Activated T-helper 17 cell treated with anti-CD3 and anti-CD28 coated beads, Interleukin-2, amount 50 U/mL, for 72 hours (primary cell): ENCODE measurements at places on chromosomes 7 and 10.

GRCh38 chr7:29075606-29076005 is 70.7 kb downstream of the CPVL start:
- no peak for ATAC-seq

GRCh38 chr7:106926892-106927291 is 61.8 kb downstream of the PIK3CG start:
- ATAC-seq: no peak

DNA sequence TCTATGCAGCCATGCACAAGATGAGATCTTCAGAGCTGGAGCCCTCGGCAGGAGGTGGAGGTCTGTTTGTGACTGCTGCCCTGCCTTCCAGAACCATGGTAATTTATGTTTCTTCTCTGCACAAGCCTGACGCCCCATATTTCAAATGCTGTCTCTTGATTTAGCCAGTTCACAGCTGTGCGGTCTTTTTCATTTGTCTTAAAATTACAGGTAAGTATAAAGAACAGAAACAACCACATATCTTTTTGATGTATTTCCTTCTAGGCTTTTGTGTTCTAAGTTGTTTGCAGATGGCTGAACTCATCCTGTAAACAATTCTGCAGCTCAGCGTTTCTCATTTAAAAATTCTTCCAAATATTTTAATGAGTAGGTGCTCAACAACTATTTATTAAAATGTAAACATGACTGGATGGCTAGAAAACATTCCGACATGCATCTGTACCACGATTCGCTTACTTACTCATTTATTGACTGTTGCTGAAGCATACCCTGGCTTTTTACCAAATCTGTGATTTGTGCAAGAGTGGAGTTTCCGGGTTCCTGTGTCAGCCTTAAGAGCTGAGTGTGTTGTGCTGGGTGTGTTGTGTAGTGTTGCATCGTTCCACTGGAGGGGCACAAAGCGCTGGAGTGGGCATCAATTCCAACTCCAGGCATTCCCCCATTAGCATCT is 58.9 kb downstream of the PIP4K2A start:
- ATAC-seq: peak; percentile 62

GRCh38 chr10:11331726-11332125 is 279.7 kb downstream of the USP6NL start:
- ATAC-seq: no peak

DNA sequence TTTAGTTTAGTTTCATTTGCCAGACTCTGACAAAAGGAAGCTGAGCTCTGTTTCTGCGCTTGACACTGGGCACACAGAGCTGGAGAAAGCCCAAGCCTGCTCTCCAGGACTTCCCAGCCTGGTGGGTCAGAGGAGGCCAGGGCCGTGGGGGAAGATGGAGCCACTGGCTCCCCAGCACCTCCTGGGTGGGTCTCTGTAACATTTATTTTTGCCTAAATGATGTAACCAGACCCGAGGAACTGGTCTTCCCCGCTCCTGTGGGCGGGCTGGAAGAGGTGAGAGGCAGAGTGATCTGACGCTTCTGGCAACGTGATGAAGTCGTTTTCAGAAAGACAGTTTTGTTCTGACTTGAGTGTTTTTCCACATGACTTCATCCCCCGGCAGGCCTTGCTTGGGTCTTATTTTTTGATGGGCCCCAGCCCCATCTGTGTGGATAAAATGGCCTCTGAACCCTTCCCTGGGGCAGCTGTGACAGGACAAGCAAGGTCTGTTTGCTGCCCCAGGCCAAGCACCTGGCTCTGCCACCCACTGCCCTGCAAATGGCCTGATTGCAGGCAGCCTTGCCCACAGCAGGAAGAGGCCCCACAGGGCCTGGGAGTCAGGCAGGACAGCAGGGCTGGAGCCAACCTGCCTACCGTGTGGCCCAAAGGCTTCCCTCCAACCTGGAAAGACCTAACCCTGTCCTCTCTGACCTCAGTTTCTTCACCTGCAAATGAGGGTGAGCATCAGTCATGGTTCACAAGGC is 304.9 kb upstream of the ZMIZ1 start:
- peak; percentile 86 for ATAC-seq
